Activated CD4-positive, alpha-beta T cell treated with anti-CD3 and anti-CD28 coated beads, Interleukin-2, amount 50 U/mL, for 4 hours (primary cell): ENCODE measurements at places on chromosomes 3 and 15.

- no peak for DNase-seq
Measured at GRCh38 chr3:185586686-185587039, 568 bp downstream of the SENP2 start.

GRCh38 chr3:108178676-108179075 is 43.5 kb downstream of the IFT57 start:
- DNase-seq: no peak

GRCh38 chr3:159150180-159150579 is 348.3 kb downstream of the MFSD1 start:
- DNase-seq: no peak

DNA sequence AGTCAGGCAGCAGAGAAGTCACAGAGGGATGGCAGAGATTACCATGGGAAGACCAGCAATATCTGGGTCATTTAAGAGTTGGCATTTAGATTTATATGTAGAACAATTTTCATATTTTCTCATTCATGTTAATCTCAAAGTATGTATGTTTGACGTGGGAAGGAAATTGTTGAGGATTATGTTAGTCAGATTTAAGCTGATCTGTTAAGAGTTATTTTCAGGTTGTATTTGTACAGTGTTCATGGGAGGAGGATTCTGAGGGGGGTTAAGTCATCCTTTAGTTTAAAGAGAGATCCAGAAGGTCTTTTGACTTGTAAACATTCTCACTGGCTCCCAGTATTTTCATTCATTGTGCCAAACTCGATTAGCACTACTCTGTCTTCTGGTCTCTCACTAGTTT is 34.7 kb downstream of the PPM1L start:
- no peak for DNase-seq

- DNase-seq: peak; percentile 64
Measured at GRCh38 chr3:113531826-113532697, at the start of gene SIDT1. Gene SIDT1, plus strand, starts transcription at chr3:113532555. Its CDS starts 467 bp downstream, at chr3:113533022.

GRCh38 chr3:196323691-196324090 is 5.7 kb upstream of the DYNLT2B start:
- DNase-seq: no peak

DNA sequence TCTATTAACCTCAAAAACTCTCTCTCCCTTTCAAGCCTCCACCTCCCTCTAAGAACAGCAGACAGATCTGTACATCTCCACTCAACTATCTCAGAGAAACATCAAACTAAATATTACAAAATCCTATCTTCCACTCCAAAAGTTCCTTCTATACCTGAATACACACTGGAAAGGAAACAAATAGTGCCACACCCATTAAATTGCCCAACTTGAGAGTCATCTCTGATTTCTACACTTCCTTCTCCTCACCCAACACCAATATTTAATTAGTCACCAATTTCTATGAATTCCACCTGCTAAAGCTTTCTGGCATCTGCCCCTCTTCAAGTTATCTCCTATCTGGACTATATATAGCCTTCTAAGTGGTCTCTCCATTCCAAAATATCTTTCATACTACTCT is 65.8 kb downstream of the PEAK1 start:
- DNase-seq: no peak

DNA sequence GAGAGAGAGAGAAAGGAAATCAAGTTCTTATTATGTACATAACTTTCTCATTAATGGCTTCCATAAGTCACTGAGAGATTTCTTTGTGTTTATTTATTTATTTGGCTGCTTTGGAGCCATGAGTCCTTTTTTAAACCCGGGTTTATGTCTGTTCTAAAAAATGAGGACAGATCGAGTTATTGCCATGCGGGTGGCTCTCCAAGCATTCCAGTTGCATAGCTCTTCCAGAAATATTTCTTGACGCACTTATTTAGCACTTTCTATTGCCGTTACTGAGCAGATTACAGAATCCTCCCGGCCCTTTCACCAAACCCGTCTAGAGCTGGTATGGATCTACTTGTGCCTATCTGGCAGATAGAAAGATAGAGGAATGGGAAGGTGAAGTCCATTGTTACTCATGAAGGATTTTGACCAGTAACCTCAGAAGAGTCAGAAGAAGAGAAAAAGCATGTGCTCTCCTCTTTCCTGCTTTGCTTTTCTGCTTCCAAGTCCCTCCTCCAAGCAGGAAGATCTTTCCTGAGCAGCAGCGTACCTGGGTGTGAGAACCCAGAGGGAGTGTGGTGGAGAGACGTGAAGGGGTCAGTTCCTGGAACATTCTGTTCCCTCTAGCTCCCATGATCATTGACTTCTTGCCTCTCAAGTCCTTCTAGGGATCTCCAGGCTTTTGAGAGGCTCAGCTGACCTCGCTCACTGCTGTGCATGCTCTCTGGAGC is 112.8 kb downstream of the LPP start:
- DNase-seq: no peak

- no peak for DNase-seq
Measured at GRCh38 chr3:29933802-29934490, 653.1 kb downstream of the RBMS3 start.

DNA sequence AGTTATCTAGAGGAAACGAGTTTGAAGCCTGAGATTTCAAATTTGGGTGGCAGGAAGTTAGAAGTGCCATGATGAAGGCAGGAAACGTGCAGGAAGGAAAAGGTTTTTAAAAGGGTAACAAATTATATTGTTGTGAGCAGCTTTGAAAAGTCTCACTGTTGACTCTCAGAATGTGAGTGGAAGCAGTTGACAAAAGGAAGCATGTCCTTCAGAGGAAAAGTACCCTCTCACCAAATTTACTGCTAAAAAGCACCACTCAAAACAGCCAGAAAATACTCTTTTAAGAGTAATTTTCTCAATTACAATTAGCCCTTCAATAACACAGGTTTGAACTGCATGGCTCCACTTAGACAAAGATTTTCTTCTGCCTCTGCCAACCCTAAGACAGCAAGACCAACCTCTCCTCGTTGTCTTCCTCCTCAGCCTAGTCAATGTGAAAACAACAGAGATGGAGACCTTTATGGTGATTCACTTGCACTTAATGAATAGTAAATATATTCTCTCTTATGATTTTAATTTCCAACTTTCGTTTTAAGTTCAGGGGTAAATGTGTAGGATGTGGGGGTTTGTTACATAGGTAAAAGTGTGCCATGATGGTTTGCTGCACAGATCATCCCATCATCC is 117.1 kb upstream of the LIPC start:
- DNase-seq: no peak

GRCh38 chr3:195731356-195731905 is 10.7 kb downstream of the MUC20 start:
- no peak for DNase-seq

GRCh38 chr3:44428910-44429309 is 48.6 kb downstream of the ZNF445 start:
- no peak for DNase-seq

GRCh38 chr3:152760591-152760990 is 74.3 kb upstream of the P2RY1 start:
- DNase-seq: no peak

DNA sequence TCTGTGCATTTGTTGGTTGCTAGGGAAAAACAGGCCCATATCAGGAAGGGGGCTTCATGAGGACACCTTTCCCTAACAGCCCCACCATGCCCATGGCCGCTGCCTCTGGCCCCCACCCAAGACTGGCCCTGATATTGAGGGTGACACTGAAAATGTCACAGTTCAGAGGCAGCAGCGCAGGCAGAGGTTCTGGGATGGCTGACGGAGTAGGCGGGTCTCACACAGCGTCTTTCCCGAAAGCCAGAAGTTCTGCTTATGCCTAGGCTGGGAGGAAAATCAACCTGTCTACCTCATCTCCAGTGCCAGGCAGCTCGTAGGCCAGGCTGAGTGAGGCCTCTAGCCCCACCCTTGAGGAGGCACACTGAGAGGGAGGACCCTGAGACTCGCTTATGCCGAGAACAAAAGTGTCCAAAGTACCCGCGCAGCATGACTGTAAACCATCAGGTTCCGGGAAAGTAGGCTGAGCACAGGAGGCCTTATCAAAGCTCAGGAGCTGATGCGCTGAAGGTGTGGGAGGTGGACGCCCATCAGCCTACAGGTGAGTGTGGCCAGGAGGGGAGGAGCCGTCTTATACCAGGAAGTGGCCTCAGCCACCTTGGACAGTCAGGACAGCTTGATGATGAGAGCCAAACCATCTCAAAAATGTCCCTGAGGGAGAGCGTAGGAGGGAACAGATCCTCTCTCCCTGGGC is 27.5 kb downstream of the GRAMD2A start:
- DNase-seq: no peak

DNA sequence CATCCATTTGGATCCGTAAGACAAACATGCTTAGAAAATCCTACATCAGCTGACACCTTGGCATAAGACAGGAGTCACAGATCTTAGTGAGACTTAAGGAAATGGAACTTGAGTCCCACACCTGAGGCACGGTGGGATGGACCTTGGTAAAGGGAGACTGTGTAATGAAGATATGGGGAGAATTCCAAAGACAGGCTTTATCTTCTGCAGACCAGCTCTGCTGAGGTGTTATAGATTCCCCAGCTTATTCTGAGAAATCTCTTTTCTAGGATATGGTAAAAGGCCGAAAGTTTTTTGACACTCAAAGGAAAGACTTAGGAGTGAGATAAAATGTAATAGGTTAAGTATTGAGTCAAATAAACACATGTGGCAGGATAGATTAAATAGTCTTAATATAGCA is 8.3 kb upstream of the MTMR10 start:
- DNase-seq: no peak

DNA sequence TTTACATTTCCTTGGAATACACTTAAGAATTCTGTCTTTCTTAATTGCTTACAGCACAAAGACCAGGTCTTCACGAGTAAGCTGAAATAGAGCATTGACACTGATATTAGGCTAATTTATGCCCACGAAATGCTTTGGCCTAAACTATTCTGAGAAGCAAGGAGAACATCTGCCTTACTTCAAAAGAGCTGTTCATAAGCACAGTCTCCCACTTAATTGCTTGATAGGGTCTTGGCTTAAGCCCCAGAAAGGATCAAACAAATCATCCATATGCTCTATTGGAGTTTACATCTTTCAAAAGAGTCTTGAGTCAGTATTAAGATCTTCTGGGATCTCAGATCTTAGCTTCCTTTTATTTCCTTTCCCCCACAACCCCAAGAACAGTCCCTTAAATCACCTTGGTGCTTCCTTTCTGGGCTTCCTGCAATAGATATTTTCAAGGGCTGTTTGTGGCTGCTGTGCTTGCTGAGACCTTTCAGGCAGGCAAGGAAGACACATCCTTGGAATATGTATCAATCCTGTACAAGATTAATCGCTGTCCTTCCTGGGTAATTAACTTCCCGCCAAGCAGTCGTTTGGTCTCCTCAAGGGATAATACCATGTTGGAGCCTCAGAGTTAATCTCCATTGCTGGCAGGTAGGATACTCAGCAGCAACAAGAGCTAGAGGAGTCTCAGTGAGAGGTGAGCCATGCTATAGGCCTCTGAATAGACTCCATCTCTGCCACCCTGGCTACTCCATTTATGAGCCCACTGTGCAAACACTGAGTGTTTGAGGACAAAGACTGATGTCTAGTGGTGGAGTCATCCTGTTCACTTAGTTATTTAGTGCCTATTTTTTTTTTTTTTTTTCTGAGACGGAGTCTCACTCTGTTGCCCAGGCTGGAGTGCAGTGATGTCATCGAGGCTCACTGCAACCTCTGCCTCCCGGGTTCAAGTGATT is 37.1 kb downstream of the TMEM158 start:
- DNase-seq: no peak

DNA sequence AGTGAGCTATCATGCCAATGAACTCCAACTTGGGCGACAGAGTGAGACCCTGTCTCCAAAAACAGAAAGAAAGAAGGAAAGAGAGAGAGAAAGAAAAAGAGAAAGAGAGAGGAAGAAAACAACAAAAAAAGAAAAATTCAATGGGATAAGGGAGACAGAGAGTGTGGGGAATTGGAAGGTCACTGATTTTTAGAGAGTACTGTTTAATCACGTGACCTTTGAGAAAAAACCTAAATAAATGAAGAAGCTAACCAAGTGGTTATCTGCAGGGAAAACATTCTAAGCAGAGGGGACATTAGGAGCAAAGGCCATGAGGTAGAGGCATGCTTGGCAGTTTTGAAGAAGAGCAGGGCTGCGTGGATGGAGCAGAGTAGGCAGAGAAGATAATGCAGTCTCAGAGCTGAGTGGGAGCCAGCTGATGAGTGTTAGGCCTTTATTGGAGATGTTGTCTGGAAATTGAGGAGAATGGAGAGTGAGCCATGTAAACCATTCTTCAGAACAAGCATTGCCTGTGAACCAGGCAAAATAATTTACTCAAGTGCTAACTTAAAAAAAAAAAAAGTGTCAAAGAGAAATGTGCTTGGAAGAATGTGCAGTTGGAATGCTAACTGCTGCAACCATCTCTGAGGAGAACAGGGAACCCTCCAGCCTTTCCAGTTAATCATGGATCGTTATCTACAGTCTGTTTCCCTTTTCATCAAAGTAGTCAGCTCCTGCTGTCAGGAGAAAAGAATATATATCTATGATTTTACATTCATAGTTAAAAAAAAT is 377.3 kb upstream of the SEMA6D start:
- no peak for DNase-seq

GRCh38 chr15:45221967-45222366 is 30.1 kb upstream of the SLC28A2 start:
- no peak for DNase-seq

GRCh38 chr3:193959861-193960260 is 176.1 kb upstream of the HES1 start:
- no peak for DNase-seq

GRCh38 chr3:119944091-119944490 is 150.2 kb downstream of the GSK3B start:
- DNase-seq: no peak

DNA sequence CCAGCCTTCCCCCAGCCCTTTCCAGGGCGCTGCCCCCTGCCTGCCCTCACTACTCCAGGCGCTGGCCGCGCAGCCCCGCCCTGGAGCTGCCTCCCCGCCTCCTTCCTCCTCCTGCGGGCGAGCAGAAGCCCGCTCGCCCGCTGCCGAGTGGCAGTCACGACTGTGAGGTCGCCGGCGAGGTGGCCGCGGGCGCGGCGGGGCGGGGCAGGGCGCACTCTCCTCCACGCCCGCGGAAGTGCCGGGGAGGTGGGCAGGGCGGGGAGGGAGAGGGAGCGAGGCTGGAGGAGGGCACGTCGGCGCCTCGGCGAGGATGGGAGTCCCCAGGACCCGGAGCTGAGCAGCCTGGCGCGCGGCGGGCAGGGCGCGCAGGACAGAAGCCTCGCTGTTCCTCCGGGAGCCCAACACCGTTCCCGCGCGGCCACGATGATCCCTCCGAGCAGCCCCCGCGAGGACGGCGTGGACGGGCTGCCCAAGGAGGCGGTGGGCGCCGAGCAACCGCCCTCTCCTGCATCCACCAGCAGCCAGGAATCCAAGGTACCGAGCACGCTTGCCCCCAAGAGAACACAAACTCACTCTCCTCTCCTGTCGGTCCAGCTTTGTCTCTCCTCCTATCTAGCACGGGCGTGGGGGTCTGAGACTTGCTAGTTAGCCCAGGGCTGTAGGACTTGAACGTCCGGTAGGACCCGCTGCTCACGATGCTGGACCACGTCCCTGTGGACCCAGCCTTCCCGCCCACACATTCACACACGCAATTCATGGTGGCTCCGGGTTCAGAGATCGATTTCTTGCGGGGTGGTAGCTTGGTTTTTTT is at the start of gene STAC:
Gene STAC, plus strand, starts transcription at position 284 of the 811 bp plus-strand sequence. Its CDS starts 140 bp downstream, at position 424.
- no peak for DNase-seq
